HEK293T (cell line): ENCODE measurements at places on chromosomes 2 and 18.

DNA sequence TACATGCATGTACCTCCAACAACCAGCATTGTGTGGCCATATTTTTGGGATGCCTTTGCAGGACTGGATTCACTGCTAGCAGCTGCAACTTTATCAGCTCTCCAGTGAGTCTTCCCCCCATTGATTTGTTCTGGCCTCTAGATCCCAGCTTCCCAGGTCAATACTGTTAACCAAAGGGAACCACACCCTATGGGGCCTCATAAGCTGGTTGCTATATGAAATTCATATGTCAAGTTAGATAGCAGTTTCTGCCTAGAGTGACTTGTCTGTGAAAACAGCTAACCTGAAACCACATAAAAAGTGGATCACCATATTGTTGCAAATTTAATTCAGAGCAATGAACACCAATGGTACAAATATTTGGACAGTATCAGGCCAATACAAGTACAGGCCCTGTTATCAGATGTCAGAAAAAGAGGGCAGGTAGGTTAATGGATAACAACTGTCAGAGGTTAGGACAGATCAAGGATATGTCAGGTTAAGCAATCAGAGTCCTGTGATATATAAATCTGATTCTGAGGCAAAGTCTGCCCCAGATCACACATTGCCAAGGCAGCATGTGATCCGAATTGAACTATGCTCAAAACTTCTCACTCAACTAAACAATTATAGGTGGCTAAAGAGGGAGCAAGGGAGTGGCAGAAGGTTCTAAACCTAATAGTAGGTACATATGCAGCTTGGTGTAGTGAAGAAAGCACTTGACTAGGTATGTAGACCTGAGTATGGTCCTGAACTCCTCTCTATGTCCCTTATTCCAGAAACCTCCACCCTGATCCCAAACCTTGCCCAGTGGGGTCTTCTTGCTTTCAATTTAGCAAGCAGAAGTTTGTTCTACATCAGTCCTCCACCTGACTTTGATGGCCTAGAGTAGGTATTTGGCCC lies 310.2 kb upstream of the STON1 start:
- no peak for DNase-seq

DNA sequence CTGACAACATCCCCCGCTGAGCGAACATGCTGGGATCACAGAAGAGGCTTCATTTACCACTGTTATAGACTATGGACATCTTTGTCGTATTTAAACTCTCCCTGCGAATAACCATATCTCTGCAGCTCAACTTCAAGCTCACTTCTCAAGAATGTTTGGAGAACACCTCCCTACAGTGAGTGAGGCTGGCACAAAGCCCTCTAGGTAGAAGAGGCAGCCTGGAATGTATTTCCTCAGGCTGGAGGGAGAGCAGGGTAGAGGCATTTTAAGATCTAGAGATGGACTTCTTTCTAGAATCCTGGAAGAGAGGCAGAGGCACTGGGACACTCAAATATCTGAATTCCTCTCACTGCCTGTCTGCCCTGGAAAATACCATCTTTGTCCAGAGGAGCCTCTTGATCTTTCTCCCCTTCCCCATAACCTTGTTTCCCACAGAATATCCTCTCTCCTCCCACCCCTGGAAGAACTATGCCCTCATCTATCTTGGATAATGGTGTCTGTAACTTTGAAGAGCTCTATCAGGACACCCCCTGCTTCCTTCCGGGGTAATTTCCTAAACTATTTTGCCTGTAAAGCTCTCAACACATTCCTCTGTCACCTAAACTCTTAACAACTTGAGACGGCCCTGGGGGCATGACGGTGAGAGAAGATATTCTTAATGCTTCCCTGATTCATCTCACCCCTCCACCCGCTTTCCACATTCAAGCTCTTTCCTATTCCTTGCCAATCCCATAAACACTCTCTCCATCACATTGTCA lies 2.4 kb upstream of the ANTXR1 start:
- no peak for DNase-seq

- DNase-seq, result no peak
Measured at GRCh38 chr18:25074925-25075324, 277.0 kb downstream of the ZNF521 start.

DNA sequence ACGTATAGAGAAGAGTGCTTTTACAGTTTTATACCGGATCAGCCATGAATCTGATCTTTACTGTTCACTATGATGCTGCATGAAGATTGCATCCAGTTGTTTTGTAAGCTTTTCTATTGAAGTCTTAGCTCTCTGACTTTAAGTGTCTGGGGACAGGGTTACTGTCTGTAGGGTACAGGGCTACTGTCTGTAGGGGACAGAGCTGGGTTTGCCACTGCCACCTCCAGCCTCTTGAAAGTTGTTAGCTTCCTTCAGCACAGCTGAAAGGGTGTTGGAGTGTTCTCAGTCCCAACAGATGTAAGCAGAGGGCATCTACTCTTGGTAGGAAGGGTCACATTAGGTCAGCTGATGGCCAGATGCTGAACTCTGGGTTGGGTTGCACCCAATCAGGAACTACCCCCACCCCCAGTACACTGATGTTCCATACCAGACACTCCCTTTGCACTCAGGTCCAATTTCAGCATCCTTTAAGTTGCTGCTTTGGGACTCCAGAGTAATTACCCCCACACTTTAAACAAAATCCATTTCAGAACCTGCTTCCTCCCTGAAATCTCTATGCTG lies 58.0 kb downstream of the MYL12B start:
- DNase-seq, result no peak

- no peak for DNase-seq
Measured at GRCh38 chr2:120887320-120887697, 151.6 kb downstream of the GLI2 start.

DNA sequence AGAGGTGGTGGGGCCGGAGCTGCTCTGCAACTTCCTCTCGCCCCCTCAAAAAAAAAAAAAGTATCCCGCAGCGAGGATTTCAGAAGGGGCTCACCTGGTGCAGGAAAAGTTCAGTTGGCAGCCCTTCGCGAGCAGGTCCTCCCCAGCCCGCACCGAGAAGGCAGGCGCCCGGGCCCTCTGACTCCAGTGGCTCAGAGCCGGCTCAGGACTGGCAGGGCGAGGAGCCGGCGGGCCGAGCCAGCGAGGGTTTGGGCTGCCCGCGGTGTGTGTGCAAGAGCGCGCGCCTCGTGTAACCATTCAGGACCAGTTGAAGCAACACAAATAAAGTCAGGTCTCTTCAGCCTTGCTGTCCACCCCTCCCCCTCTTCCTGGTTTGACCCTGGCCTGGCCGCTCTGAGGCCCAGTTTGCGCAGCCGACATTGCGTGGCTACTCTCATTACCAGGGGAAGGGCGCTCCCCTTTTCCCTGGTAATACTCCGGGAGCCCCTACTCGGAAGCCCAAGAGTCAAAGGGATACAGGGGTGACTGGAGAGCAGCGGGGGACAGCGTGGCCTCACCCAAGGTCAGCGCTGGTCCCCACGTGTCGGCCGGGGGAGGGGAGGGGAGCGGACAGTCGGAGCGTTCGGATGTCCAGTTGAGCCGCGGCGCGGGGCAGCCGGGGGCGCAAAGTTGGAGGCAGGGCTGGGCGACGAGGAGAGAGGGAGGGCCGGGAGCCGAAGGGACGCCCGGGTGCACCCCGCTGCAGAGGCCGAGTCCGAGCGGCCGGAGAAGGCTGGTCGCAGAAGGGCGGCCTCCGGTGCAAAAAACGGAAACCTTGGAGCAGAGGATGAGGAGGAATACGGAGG lies 12.3 kb downstream of the EN1 start:
- DNase-seq, result no peak

DNA sequence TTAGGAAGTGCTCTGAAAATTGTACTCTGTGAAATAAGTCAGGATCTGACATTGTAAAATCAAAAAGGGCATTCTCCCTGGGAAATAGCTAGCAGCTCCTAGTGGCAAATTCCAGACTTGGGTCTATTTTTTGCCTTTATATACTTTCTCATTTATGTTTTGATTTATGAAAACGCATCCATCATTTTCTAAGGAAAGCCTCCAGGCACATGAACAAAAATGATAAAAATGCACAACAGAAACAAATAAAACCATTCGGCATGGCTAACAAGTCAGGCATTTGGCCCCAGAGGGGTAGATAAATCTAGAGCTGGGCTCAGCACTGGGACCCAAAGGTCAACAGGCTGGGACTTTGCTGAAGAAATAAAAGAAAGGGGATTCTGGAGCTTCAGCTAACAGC lies 167.0 kb downstream of the BCL11A start:
- DNase-seq, result no peak
